NCI-H1694 treated with DMSO at 0.1 percent for 48 hours (cell line): ENCODE measurements at places on chromosomes 12 and 14.
A peak's percentile ranks its signal among the peaks of the same experiment; 100 is the strongest.

DNA sequence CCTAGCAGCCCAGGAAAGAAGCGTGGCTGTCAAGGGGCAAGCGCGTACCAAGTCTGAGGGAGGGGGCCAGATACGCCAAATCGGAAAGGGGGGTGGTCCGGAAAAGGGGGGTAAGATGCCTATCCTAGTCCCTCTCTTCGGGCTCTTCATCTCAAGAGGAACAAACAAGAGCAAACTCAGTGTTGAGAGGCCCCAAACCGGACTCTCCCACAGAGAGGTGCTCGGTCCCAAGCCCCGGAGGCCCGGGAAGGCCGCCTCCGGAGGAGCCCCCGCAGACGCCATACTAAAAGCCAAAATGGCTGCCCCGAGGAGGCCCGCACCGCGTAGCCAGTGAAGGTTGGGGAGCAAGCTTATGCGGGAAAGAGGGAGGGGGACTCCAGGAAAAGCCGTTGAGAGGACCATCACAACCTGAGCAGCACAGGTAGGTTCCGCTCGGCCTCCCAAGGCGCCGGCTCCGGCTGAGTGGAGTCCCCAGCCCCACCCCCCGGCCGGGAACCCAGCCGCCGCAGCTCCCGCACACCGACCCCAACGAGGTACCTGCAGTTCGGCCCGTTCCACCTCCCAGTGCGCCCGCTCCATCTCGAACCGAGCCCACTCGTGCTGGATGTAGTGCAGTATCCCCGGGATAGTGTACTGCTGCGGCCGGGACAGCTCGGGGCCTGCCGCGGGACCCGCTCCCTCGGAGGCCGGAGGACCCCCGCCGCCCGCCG lies at the start of gene AP4S1:
Gene AP4S1 (plus strand): TSS at position 283 of the 710 bp plus-strand sequence. CDS start 40,548 bp downstream, outside the sequence.
- DNase-seq, result peak; percentile 22

DNA sequence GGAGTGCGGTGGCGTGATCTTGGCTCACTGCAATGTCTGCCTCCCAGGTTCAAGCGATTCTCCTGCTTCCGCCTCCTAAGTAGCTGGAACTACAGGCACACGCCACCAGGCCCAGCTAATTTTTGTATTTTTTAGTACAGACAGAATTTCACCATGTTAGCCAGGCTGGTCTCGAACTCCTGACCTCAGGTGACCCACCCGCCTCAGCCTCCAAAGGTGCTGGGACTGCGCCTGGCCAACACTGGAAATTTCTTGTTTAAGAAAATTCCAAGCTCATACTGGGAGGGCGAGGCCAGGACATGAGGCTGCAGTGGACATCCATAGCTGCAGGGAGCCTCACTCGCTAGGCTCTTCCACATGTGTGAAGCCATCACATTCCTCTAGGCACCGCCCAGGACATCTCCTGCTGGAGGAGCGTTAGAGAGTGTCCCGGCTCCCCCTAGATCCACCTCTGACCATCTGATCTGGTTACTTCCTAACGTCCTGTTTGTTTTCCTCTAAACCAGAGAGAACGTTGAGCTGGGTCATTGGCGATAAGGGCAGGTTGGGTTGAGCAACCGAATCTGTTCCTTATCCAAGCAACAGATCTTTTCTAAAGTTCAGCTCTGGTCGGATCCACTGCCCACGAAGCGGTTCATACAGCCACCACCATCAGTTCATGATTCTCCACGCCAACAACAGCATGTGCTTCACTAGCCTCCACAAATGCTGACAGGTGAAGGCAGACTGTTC lies 108.2 kb upstream of the MED13L start:
- no peak for DNase-seq

- no peak for DNase-seq
Observed at GRCh38 chr12:71737197-71737596, 17.5 kb upstream of the RAB21 start.

DNA sequence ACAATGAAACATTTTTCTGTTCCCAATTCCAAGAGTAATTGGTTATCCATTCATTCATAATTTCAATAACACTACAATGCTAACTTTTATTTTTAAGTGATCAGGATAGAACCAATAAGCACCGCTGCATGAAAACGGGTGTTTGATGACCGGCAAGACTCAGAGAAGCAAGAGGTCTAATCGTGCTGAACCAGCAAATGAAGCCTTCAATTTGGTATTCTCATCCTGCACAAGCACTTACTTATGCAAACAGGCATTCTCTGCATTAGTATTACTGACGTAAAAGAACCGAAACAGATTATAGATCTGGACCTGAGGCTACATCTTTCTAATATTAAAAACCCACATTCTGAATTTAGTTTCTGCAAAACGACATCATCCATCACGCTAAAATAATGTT lies 67.7 kb downstream of the RBM19 start:
- DNase-seq, result no peak

GRCh38 chr12:47982311-47982710 lies 18.9 kb downstream of the TMEM106C start:
- DNase-seq, result no peak

- DNase-seq, result no peak
Observed at GRCh38 chr12:26135010-26135420, 10.2 kb upstream of the BHLHE41 start.

DNA sequence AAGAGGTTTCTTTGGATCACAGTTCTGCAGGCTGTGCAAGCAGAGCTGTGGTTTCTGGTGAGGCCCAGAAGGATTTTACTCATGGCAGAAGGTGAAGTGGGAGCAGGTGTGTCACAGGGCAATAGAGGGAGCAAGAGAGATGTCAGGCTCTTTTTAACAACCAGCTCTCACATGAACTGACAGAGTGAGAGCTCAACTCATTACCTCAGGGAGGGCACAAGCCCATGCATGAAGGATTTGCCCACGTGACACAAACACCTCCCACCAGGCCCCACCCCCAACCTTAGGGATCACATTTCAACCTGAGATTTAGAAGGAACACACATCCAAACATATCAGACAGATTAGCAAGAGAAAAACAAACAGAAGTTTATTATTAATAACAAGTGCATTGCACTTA lies 470.4 kb downstream of the GALC start:
- DNase-seq, result peak; percentile 27

GRCh38 chr12:130920119-130920703 lies 33.5 kb upstream of the ADGRD1 start:
- DNase-seq, result no peak

DNA sequence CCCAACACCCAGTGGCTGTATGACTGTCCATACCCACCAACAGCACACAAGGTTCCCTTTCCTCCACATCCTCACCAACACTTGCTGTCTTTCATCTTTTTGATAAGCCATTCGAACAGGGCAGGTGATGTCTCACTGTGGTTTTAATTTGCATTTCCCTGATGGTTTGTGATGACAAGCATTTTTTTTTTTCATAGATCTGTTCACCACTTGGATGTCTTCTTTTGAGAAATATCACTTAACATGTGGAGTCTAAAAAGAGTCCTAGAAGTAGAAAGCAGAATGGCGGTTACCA lies 198.1 kb upstream of the DIO3 start:
- DNase-seq, result no peak

DNA sequence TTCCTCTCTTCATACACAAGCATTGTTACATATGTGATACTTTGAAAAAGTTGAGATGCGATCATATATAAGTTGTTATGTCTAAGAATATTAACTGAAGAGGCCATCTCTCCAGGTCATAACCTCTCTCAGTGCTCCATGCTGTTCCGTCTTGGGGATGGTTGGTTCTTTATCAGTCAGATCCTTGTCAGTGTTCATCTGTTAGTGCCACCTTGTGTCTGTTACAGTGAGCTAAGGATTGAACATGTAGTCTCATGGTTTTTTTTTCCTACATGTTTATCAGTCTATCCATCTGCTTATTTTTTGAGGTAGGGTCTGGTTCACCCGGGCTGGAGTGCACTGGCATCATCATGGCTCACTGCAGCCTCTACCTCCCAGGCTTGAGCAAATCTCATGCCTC lies 30.5 kb downstream of the EP400 start:
- DNase-seq, result no peak

GRCh38 chr12:114457620-114458019 lies 51.7 kb upstream of the TBX5 start:
- DNase-seq, result no peak

GRCh38 chr12:78331753-78332152 lies 501.1 kb downstream of the NAV3 start:
- DNase-seq, result peak; percentile 19

- no peak for DNase-seq
Observed at GRCh38 chr12:88559199-88559598, 21.1 kb downstream of the KITLG start.

- DNase-seq, result peak; percentile 40
Observed at GRCh38 chr14:92397150-92397952, 74.4 kb downstream of the SLC24A4 start.

GRCh38 chr14:74297986-74298385 lies 4.7 kb downstream of the ABCD4 start:
- no peak for DNase-seq

GRCh38 chr14:62216121-62216520 lies 453.9 kb downstream of the SNAPC1 start:
- DNase-seq, result no peak

GRCh38 chr14:70029296-70030132 lies 150.3 kb downstream of the SMOC1 start:
- DNase-seq, result no peak

DNA sequence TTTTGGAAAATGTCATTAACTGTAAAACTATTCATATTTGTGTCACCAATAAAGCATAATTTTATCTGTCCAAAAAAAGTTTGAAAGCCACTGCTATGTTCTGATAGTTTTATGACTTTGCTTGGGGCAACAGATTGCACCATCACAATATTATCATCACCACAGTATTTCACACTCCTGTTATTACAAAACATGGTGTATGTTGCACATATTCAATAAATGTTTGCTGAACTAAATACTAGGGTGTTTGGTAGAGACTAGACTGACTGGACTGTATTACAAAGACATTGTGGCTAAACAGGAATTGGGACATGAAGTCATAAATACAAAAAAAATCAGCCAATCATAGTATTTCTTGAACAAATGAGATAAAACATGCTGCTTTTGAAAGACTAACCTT lies 55.1 kb downstream of the PAWR start:
- DNase-seq, result no peak

- no peak for DNase-seq
Observed at GRCh38 chr12:4144676-4145075, 128.9 kb upstream of the CCND2 start.

- DNase-seq, result no peak
Observed at GRCh38 chr12:50621399-50622300, 116.9 kb downstream of the DIP2B start.

DNA sequence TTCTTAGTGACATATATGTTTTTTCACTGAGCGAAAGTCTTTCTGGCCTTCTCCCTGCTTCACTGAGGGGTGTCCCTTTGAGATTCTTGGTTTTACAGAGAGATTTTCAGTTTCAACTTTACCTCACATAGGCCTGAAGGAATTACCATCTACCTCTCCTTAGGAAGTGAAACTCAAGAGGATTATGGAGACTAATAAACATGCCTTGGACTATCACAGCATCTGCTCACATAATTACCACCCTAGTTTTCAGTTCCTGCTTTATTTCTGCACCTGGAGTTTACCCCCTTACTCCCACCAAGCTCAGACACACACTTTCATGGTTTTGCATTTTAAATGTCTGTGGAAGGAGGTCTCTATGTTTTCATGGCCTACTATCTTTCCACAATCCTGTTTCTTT lies 118.3 kb upstream of the SCAF11 start:
- DNase-seq, result no peak

- no peak for DNase-seq
Observed at GRCh38 chr12:96061323-96061722, 25.9 kb upstream of the LTA4H start.

GRCh38 chr14:88039197-88039596 lies 34.3 kb downstream of the GPR65 start:
- DNase-seq, result no peak

- no peak for DNase-seq
Observed at GRCh38 chr12:19962192-19962591, 406.1 kb upstream of the PDE3A start.

DNA sequence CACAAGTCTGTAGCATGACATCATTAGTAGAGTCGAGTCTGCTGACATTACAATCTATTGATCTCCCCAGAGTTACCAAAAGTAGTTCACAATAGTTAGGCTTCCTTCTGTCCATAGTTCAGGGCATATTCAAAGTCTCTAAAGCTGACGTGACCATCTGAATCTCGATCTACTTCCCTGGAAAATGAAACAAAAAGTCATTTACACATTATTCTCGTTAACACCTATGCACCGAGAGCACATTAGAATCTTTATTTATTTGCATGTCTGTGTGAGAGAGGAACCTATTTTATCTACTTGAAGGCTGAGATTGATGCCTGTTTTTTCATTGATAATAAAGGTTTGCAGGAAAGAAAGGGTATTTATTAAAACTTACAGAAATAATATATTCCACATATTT lies 157.4 kb downstream of the EFCAB11 start:
- no peak for DNase-seq

GRCh38 chr12:65313719-65314317 lies 35.3 kb downstream of the MSRB3 start:
- peak; percentile 7 for DNase-seq

- no peak for DNase-seq
Observed at GRCh38 chr14:37145395-37145794, 27.0 kb downstream of the SLC25A21 start.

GRCh38 chr12:23169696-23170013 lies 544.7 kb downstream of the ETNK1 start:
- DNase-seq, result no peak

DNA sequence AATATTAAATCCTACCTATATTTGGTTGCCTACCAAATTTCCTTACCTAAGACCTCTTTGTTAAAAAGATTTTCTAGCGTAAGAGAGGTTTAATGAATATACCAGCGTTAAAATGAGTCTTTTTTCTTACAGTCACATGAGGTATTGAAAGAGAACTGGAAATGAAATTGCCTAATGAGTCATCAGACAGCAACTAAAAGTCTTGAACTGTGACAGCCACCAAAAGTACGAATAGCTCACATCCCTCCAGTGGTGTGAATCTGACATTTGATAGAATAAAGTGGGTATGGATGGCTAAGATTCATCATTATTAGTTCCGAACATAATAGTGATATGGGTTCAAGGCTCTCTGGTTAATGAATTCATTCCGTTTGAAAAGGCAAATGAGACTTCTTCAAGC lies 1297.3 kb downstream of the AACS start:
- no peak for DNase-seq

GRCh38 chr14:93527203-93527607 lies 96.5 kb downstream of the UNC79 start:
- no peak for DNase-seq

- DNase-seq, result no peak
Observed at GRCh38 chr14:72603639-72604038, 290.3 kb downstream of the DPF3 start.

- DNase-seq, result no peak
Observed at GRCh38 chr14:25350021-25350420, 300.1 kb upstream of the STXBP6 start.

DNA sequence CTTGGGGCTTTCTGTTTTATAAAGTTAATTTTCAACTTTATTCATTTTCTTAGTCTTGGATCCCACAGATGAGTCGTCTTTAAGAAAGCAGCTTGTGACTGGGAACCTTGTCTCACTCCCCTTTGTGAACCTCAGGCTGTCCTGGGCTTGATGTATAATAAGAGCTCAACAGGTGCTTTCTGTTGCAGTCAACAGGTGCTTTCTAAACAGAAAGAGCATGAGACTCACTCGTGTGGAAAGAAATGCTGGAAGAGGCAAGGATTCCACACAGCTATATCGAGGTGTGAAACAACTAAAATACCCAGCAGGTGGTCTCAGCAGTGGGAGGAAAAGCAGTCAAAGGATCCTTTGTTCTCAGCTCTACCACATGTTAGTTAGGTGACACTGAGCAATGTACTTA lies 398.9 kb downstream of the EGLN3 start:
- DNase-seq, result no peak
